ENCODE measurements at places on chromosomes 11 and 22. TPM values are rescaled to one million over a fixed set of nuclear protein-coding genes. Genes with fewer than 3 reads are reported as not detected.

GRCh38 chr22:33126881-33127280 lies 68.7 kb upstream of the SYN3 start:
- no peak for DNase-seq

DNA sequence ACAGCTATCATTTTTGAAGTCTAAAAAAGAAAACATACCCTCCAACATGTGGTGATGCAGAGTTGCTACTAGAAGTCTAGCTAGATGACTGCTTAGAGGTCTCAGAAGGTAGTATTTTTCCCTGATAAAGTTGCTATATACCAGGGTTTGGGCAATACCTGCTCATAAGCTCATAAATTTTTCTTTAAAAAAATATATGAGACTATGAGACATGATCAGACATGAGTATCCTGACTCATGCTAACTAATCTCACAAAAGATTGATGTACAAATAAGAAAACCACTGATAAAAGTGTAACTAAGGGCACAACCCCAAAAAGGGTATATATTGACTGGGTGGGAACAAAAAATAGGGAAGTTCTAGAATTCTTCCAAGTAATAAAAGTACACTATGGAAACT lies 740.9 kb downstream of the METTL15 start:
- no peak for DNase-seq

- no peak for DNase-seq
These were observed 83.9 kb downstream of the AMOTL1 start for GRCh38 chr11:94851864-94852636.

DNA sequence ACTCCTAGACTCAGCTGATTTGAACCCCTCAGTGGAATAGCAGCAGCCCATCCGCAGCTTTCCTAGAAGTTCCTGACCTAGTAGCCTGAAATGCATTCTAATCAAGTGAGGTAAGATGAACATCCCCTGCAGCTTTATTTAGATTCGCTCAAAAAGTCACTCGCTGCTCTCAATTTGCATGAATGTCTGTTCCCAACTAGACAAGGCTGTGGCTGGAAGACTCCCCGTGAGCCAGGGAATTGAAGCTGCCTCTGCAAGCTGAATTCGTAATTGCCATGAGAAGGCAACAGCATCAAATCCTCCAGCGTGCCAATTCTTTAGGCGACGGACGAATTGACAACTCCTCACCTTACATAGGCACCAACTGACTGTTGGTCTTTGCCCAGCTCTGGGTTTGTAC lies 17.1 kb upstream of the SCN3B start:
- no peak for DNase-seq

DNA sequence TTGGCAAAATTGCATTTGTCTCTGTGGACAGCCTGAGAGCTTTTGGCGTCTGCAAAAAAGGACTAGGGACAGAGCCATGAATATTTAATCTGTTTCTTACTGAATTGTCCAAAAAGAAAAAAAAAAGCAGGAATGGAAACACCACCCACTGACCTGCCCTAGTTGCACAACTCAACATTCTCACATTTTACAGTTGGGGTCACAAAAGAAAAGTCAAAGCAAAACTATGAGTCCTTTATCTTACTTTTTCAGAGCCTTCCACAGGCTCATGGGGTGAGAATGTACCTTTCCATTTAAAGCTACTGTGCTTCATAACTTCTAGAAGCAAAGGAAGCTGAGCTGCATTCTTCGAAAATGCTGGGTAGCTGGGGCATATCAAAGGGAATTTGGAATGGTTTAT lies 225.7 kb downstream of the FAM76B start:
- DNase-seq = no peak

The PNPLA5 gene
- not detected for total RNA-seq

DNA sequence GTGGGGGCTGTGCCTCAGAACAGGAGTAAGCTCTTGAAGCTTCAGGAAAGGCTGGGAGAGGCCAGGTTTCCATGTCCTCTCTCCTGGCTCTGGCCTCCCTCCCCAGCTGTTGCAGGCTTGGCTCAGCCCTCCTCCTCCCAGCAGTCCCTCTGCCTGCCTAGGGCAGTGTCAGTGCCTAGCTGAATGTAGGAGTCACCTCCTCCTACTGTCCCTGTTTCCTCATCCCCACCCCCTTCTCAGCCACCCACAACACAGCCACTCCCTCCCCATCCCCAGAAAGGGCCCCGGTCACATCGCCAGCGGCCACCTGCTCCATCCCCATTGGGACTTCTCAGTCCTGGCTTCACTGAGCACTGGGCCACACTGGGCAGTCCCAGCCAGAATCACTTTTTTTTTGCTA lies 2.9 kb upstream of the FBLN1 start:
- DNase-seq = no peak

GRCh38 chr11:85076535-85077330 lies 550.4 kb downstream of the DLG2 start:
- no peak for DNase-seq

DNA sequence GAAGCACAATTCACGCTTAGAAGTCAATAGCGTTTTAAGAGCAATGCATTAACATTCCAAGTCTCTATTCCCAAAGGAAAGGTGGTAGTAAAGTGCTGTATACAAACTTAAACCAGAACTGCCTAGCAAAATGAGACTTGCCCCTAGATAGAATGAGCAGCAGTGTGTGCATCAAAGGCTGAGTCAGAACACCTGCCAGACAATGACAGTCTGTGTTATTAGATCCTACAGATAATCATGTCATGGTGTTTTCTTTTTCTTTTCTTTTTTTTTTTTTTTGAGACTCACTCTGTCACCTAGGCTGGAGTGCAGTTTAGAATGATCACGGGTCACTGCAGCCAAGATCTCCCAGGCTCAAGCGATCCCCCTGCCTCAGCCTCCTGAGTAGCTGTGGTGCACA lies 1.6 kb downstream of the RTCB start:
- DNase-seq = no peak

DNA sequence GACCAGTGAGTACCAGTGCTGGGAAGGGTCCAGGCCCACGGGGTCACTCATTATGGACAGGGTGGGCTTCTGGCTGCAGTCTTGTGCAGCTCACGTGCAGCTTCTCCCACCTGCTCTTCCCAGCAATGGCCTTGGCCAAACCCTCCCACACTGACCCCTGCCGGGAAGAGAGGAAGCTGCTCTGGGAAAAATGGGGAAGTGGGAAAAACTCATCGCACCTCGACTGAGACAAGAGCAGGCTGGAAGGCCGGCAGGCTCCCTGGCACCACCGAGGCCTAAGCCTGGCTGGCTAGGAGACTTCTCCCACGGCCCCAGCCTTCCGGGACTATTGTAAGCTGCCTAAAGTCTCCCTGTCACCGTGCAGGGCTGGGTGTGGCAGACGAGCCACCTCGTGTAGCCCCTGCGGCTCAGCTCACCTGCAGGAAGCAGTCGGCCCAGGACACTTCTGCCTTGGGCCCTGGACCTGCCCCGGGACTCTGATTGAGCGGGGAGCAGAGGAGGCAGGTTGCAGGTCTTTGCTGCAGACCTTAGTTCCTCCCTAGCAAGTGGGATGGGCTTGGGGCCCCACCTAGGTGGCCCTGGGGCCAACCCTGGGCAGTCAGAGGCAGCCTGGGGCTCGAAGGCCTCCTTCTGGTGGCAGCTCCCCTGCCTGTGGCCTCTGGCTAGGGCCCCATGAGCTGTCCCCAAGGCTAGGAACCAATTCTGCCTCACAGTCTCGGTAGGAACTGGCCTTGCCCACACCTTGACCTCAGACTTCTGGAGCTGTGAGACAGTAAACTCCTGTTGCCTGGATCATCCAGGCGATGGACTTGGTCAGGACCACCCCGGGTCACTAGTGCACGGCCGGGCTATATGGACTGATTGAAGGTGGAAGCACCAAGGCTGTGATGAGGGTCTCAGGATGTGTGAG lies 23.1 kb downstream of the MRGPRG start:
- peak; percentile 43 for DNase-seq

DNA sequence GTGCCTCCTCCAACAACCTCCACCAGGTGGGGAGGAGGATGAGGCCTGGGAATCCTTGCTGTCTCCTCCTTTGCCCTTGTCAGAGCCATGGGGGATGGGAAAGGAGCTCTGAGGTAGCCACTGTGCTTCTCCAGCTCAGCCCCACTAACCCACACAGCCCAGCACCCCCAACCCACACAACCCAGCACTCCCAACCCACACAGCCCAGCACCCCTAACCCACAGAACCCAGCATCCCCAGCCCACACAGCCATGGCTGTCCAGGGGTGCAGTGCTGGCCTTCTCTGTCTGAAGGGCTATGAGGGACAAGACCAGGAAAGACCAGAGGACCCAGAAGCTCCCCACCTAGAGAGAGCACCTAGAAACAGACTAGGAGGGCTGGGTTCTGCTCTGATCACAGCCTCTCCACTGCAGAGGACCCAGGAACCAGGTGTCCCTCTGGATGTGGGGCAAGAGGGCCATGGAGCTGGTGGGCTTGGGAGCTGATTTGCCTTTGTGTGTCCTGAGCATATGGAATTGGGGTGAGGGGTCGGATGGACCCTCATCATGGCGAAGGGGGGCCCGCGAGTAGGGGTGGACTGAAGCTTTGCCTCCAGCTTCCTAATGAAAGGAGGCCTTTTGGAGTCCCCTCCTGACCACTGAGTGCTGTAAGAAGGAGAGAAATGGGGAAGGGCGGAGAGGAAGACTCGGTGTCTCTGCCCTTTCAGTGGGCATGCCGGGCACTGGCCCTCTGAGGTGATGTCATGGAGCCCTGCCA lies 117.6 kb upstream of the THY1 start:
- DNase-seq = no peak

- peak; percentile 89 for DNase-seq
These were observed 483 bp upstream of the ABTB2 start for GRCh38 chr11:34358258-34358727.

GRCh38 chr11:125176866-125177265 lies 12.3 kb downstream of the PKNOX2 start:
- DNase-seq = no peak

- no peak for DNase-seq
These were observed 489.4 kb downstream of the KCNA4 start for GRCh38 chr11:29527391-29527936.

The GAB4 gene
- not detected for total RNA-seq

The DDX25 gene
- total RNA-seq = 0.18 TPM

The FAM111A gene
- total RNA-seq = 14.8 TPM

GRCh38 chr11:31421820-31422219 lies 52.2 kb downstream of the DNAJC24 start:
- DNase-seq = no peak

The SYT9 gene
- total RNA-seq = 12.6 TPM

DNA sequence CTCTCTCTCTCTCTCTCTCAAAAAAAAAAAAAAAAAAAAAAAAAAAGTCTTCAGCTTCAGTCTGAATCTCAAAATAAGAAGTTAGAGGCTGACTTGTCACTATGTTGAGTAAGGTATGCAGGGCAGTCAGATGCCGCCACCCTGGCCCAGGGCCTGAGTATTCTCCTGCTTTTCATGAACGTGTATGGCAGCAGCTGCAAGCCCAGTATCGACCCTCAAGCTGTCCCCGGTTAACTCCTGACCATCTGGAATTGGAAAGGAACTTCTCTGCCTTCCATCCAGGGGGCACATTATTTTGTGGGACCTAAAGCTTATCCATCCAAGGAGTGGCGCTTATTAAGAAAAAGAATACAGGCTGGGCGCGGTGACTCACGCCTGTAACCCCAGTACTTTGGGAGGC lies 11.4 kb downstream of the MRGPRD start:
- DNase-seq = no peak

The LMNTD2 gene
- 9.2 TPM for total RNA-seq

GRCh38 chr22:44523981-44524759 lies 26.1 kb upstream of the RTL6 start:
- DNase-seq = peak; percentile 26

GRCh38 chr11:113677685-113678084 lies 28.4 kb downstream of the TMPRSS5 start:
- DNase-seq = no peak

DNA sequence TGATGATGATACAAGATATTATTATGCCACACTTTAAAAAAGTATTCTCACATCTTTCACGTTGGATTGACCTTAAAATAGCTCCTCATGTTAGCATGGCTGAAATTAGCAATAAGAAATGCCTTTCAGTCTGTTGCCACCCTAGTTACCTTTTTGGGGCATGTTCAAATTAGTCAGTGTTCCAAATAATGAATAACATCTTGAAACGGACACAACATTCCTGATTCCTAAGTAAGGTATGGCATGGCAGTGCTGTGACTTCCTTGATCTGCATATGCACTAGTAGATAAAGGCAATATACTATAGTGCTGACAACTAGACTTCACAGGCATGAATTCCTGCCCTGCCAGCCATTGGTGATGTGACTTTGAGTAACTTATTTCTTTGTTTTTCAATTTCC lies 914.5 kb downstream of the METTL15 start:
- no peak for DNase-seq

DNA sequence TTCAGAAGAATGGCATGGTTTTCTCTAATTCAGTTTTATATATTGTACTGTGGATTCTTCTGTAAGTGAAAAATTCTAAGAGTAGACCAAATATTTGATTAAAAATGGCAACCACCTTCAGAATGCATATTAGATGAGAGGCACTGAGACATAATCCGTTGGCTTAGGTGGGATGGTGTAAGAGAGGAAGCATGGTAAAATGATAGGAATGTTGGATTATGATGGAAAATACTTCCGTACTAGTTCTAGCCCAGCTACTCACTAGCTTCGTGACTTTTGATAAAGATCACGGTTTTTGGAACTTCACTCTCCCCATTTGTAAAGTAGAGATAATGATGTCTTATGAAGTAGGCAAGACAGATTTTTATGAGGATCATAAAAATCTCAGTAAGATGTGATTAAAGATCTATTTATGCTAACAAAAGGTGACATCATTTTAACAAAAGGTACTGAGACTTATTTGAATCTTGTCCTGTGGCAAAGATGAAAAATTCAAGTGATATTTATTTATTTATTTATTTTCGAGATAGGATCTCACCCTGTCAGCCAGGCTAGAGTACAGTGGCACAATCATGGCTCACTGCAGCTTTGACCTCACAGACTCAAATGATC lies 37.5 kb downstream of the UVRAG start:
- no peak for DNase-seq

The A4GALT gene
- 0.86 TPM for total RNA-seq

DNA sequence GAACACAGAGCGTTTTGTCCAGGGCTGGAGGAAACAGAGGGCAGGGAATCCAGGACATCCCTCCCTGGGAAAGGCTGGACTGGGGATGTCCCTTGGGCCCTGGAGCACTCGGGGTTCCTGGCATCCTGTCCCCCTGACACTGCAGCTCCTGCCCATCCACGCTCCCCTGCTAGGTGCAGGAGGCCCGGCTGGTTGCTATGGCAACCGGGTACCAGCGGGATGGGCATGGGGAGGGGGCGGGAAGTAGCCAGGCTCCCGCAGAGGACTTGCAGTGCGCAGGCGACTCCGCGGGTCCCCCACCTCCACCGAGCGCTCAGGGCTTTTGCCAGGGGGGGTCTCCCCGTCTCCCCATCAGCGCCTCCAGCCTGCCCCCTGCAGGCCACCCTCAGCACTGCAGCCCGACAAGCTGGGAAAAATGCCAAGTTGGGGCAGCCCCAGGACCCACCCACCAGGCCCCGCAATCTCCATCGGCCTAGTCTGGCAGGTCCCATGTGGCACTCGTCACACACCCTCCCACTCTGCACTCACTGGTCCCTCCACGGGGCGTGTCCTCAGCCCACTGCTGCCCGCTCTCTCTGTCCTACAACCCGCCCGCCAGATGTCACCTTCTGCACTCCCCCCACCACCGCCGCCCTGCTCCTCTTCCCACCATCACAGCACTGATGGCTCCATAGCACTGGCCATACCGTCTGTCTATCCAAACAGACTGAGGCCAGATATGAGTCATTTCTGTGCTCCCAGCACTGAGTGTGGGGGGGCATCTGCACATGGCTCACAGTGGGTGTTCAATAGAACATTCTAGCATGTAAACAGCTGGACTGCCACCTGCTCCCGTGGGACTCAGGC lies 31.5 kb downstream of the KIAA0930 start:
- DNase-seq = no peak

The RIN1 gene
- 1.1 TPM for total RNA-seq

GRCh38 chr11:101444164-101444563 lies 139.6 kb downstream of the TRPC6 start:
- no peak for DNase-seq

The MIOX gene
- not detected for total RNA-seq

All from right lobe of liver (tissue), 6 donors.